Liver (tissue), 10 donors: ENCODE measurements at places on chromosomes 3 and 15. TPM values are rescaled to one million over a fixed set of nuclear protein-coding genes. Genes with fewer than 3 reads are reported as not detected.

DNA sequence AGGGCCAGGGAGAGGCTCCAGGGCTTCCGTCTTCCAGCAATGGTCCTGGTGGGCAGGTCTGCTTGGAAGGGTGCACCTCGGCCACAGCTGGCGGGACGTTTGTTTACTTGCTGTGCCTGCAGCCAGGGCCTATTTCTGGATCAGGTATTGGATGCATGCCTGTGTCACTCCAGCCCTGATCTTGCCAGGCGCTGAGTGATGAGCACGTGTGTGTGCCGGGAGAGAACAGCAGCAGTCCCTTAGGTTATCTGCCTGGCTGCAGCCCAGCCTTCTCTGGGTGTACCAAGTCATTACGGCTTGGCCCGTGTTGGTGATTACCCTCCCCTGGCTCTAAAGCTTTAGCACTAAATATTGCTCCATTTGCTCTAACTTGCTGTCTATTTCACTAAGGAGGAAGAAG, 14.9 kb downstream of the CCDC32 start:
- H3K27me3 ChIP-seq: no peaks in the 10 kb centered on the region
- H3K4me3 ChIP-seq: no peak overlapping the region
- peak overlapping the region; percentile 39 for H3K27ac ChIP-seq
- peaks cover 9% of the 10 kb centered on the region for H3K4me1 ChIP-seq

- no peak overlapping the region for H3K4me3 ChIP-seq
- no peak overlapping the region for H3K27ac ChIP-seq
- H3K4me1 ChIP-seq: no peaks in the 10 kb centered on the region
- peaks cover 2% of the 10 kb centered on the region for H3K27me3 ChIP-seq
These were observed 2.0 kb downstream of the MYEF2 start for GRCh38 chr15:48176112-48176511.

The OIP5 gene
- 0.65 TPM for polyA plus RNA-seq

The XIRP1 gene
- polyA plus RNA-seq: 0.01 TPM

The SKOR1 gene
- 0.02 TPM for polyA plus RNA-seq

DNA sequence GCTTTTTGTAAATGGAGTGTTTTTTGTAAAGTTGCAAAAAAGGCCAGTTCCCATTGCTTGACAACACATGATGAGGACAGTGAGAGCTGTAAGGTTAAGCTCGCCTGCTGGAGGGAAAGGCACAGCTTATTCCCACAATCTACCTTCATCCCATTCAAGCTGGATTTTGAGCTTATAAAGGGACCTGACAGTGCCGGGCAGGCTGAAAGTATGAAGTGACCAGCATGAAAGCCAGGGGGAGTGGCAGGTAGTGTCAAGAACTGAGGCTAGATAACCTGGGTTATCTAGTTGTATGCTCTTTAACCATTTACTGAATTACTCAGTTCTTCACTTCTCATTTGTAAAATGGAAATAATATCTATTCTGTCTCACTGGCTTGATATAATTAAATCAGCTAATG, 52.3 kb upstream of the KPNA4 start:
- no peak for DNase-seq
- H3K27me3 ChIP-seq: no peaks in the 10 kb centered on the region

- H3K27ac ChIP-seq: peak overlapping the region; percentile 61
- no peak overlapping the region for H3K4me3 ChIP-seq
- no peaks in the 10 kb centered on the region for H3K36me3 ChIP-seq
- no peaks in the 10 kb centered on the region for H3K27me3 ChIP-seq
These were observed 68.0 kb upstream of the XCR1 start for GRCh38 chr3:46095307-46095706.

DNA sequence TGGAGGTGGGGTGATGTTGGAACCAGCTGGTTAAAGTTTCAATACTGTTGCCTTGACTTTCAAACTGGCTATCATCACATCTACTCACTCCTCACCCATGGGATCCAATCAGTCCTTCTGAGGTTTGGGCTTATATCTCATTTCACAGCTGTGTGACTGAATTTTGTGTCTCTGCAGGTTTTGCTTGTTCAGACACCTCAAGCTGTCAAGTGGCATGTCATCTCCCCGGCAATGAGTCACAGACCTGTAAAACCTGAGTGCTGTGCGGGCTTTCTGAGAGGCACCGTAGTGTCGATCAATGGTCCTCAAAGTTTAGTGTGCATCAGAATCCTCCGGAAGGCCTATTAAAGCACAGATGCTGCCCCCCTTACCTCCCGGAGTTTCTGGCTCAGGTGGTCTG, 86.4 kb upstream of the RORA start:
- no peak overlapping the region for H3K4me3 ChIP-seq
- no peaks in the 10 kb centered on the region for H3K36me3 ChIP-seq
- no peak for DNase-seq
- no peaks in the 10 kb centered on the region for H3K27me3 ChIP-seq

DNA sequence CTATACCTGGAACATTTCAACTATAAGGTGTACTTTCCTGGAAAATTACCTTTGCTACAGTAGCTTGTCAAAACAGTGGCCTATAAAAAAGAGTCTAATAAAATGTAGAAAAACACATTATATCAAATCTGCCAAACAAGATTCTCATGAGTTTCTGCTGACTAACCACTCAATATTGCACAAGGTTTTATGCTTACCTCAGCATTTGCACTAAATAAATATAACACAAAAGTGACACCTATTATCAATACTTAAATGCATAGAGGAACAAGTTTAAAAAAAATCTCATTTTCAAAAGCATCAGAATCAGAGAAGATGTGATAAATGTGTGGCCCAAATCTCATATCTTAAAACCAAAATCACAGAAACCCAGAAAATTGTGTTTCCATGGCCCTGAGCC, 281.4 kb downstream of the RSL24D1 start:
- no peaks in the 10 kb centered on the region for H3K36me3 ChIP-seq
- H3K27ac ChIP-seq: no peak overlapping the region
- H3K4me3 ChIP-seq: no peak overlapping the region
- H3K27me3 ChIP-seq: no peaks in the 10 kb centered on the region
- H3K4me1 ChIP-seq: no peaks in the 10 kb centered on the region

The LIPC gene
- 126 TPM for polyA plus RNA-seq

DNA sequence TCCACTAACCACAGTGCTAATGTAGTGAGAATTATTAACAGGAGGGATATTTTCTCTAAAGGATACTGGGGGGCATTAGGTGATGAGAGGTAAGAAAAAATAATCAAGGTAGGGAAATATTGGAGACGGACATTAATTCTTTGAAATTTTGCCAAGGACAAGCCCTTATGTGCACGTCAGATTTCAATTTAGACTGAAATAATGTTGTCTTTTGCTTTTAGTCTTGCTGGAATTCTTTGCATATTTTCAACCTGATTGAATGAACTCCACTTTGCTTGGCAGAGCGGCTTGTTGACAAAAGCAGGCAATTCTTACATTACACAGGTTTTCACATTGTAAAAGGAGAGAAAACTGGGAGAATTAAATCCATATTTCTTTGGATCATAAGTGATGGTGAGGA, 25.0 kb upstream of the C3orf52 start:
- H3K27me3 ChIP-seq: no peaks in the 10 kb centered on the region
- H3K4me3 ChIP-seq: no peak overlapping the region

GRCh38 chr15:50182219-50183013, 420 bp downstream of the SLC27A2 start:
- peak overlapping the region; percentile 96 for H3K4me3 ChIP-seq
- H3K27me3 ChIP-seq: no peaks in the 10 kb centered on the region
- peak overlapping the region; percentile 86 for H3K27ac ChIP-seq
- peaks cover 25% of the 10 kb centered on the region for H3K4me1 ChIP-seq
- no peak for DNase-seq

The BUB1B gene
- 0.63 TPM for polyA plus RNA-seq

GRCh38 chr15:80601256-80601655, 93.9 kb upstream of the ABHD17C start:
- no peak overlapping the region for H3K27ac ChIP-seq
- H3K27me3 ChIP-seq: no peaks in the 10 kb centered on the region
- DNase-seq: no peak
- H3K36me3 ChIP-seq: no peaks in the 10 kb centered on the region
- H3K4me3 ChIP-seq: no peak overlapping the region

- no peak overlapping the region for H3K27ac ChIP-seq
- H3K27me3 ChIP-seq: no peaks in the 10 kb centered on the region
- no peaks in the 10 kb centered on the region for H3K36me3 ChIP-seq
- H3K4me3 ChIP-seq: no peak overlapping the region
- no peak for DNase-seq
- peaks cover 3% of the 10 kb centered on the region for H3K4me1 ChIP-seq
These were observed 16.2 kb downstream of the NCEH1 start for GRCh38 chr3:172694573-172695246.

GRCh38 chr3:125374501-125374995, 577 bp downstream of the ZNF148 start:
- DNase-seq: no peak
- peak overlapping the region; percentile 82 for H3K4me3 ChIP-seq
- H3K27me3 ChIP-seq: no peaks in the 10 kb centered on the region
- no peaks in the 10 kb centered on the region for H3K36me3 ChIP-seq
- peaks cover 47% of the 10 kb centered on the region for H3K4me1 ChIP-seq

DNA sequence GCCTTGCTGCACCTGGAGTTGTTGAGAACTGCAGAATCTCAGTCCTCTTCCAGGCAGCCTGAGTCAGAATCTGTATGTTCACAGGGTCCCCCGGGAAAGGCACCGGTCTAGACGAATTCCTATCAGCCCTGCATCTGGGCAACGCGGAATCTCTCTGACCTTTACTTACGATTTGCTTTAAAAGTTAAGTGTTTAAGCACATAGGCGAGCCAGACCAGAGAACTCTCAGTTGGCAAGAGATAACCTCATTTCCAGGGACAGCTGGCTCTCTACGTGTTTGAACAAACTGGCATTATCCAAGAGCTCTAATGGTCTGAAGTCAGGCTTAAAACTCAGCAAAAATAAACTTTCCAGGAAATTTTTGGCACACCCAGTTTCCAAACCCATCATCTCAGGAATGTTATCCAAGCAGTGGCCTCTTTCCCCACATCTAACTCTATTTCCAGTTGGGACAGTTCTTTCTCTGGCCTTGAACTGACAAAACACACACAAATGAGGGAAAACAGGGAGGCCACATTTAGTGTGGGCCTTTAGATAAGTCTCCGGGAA, 53.4 kb downstream of the HES1 start:
- H3K27ac ChIP-seq: no peak overlapping the region
- DNase-seq: no peak
- H3K4me3 ChIP-seq: no peak overlapping the region
- no peaks in the 10 kb centered on the region for H3K4me1 ChIP-seq

DNA sequence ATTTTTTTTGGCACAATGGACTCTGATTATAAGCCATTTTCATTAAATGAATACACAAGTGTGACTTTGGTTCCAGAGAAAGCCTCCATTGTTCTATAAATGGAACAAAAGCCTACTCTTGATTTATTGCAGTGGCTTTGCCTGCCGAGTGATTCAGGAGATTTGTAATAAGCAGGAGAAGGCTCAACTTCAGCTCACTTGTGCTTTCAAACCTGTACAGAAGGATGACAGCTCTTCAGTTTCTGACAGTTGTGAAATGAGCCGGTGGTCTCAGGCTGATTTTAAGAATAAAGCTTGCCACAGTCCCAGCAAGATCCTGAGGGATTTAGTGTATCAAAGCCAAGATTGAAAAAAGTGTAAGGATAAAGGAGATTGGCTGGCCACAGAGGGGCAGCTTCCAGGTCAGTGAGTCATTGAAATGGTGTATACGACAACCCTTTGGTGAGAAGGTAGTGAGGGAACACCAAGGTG, 438.8 kb upstream of the TGFBR2 start:
- no peaks in the 10 kb centered on the region for H3K27me3 ChIP-seq
- H3K4me1 ChIP-seq: peaks cover 2% of the 10 kb centered on the region
- no peak overlapping the region for H3K27ac ChIP-seq
- no peak for DNase-seq

- H3K27ac ChIP-seq: no peak overlapping the region
- H3K27me3 ChIP-seq: no peaks in the 10 kb centered on the region
- no peaks in the 10 kb centered on the region for H3K4me1 ChIP-seq
- H3K36me3 ChIP-seq: no peaks in the 10 kb centered on the region
These were observed 124.7 kb upstream of the FRMD4B start for GRCh38 chr3:69510481-69511030.

GRCh38 chr3:115623044-115623868, at the start of gene GAP43:
GAP43 (plus strand) TSS chr3:115623510; CDS start chr3:115623690, 180 bp downstream.
- H3K36me3 ChIP-seq: no peaks in the 10 kb centered on the region
- no peak within 1 kb of the TSS for H3K4me3 ChIP-seq
- DNase-seq: no peak
- peaks cover 2% of the 10 kb centered on the region for H3K4me1 ChIP-seq
- no peaks in the 10 kb centered on the region for H3K27me3 ChIP-seq

DNA sequence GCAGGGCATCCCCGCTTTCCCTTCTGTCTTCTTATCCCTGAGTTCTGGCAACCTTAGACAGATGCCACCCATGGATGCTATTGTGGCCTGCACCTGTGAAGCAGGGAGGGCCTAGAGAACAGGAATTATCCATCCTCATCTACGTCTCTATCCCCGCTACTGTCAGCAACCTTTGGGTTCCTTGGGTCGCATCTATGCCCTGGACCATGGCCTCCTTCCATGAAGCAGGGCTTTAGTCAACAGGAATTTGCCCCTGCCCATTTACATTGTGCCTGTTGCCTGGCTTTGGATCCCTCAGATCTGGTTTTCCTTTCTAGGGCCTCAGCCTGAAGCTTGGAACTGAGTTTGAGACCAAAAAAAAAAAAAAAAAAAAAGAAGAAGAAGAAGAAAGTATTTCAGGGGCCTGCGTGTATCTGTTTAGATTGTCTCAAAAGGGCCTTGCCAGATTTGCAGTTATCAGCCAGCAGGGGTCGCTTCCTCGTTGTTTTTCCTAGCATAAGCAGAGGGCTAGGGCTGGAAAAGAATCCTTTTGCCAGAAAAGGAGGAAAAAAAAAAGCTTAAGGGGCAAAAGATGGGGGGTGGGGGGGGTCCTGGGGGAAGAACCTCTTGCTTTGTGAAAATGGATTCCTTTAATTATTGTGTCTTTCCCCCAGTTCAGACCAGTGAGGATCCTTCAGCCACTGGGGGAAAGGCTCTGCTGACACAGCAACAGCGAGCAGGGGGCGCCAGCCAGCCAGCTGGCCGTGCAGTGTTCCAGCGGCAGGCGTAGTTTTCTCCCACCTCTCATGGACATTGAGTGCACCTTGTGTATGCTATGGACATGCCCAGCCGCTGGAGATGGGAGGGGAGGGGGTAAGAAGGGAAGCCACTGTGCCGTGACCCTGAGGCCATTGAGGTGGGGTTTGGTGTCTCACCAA, 65.7 kb upstream of the ALDH1L1 start:
- no peak overlapping the region for H3K4me3 ChIP-seq
- no peak for DNase-seq
- H3K36me3 ChIP-seq: no peaks in the 10 kb centered on the region
- H3K27ac ChIP-seq: no peak overlapping the region
- H3K4me1 ChIP-seq: no peaks in the 10 kb centered on the region

GRCh38 chr3:144073698-144074097, 102.1 kb downstream of the DIPK2A start:
- H3K36me3 ChIP-seq: no peaks in the 10 kb centered on the region
- no peak overlapping the region for H3K4me3 ChIP-seq
- H3K27ac ChIP-seq: no peak overlapping the region
- no peak for DNase-seq
- H3K27me3 ChIP-seq: no peaks in the 10 kb centered on the region

- H3K36me3 ChIP-seq: no peaks in the 10 kb centered on the region
- H3K27me3 ChIP-seq: no peaks in the 10 kb centered on the region
- H3K4me3 ChIP-seq: no peak overlapping the region
- DNase-seq: no peak
- no peak overlapping the region for H3K27ac ChIP-seq
These were observed 234.0 kb downstream of the NR2F2 start for GRCh38 chr15:96564546-96564945.
